Spinal cord (tissue), 10 donors: ENCODE measurements at places on chromosomes 5 and 9. TPM values are rescaled to one million over a fixed set of nuclear protein-coding genes. Genes with fewer than 3 reads are reported as not detected.

WNK2 gene
- 37.5 TPM for total RNA-seq

GRCh38 chr5:107447587-107447986 lies 223.2 kb downstream of the EFNA5 start:
- DNase-seq = no peak

DNA sequence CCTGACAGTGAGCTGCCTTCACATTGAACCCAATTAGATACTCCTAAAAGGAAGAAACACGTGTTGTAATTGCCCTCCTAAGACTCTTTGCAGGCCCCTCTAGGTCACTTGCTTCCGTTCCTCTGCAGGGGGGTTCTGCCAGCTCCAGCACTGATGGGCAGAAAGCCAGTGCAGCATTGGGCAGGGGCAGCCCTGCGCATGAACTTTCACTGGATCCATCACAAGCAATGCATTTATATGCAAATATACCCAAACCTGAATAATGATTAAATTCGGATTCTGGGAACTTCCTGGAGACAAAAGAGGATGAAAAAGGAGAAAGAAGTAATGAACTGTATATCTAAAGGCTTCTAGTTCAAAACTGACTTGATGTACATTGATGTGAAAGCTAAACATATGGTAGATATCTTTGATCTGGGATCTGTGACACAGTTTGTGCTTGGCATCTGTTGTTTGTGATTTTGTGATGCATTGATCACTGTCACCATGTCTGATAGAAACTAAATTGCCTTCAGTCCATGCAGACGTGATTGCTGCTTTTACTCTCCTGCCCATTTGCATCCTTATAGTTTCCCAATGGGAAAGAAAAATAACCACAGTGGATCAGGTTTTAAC lies 313.4 kb downstream of the DEPDC1B start:
- DNase-seq = no peak

NEURL1B gene
- 8.5 TPM for total RNA-seq

LMAN2 gene
- 152 TPM for total RNA-seq

GRCh38 chr5:133457439-133458355 lies 154.6 kb downstream of the FSTL4 start:
- DNase-seq = no peak

HRCT1 gene
- 1.6 TPM for total RNA-seq

- no peak for DNase-seq
Measured at GRCh38 chr5:120873083-120873482, 409.0 kb downstream of the PRR16 start.

MSANTD3 gene
- 30.5 TPM for total RNA-seq

SH3TC2 gene
- 14.5 TPM for total RNA-seq

GRCh38 chr5:53032188-53032587 lies 43.0 kb downstream of the ITGA2 start:
- DNase-seq = no peak

DNA sequence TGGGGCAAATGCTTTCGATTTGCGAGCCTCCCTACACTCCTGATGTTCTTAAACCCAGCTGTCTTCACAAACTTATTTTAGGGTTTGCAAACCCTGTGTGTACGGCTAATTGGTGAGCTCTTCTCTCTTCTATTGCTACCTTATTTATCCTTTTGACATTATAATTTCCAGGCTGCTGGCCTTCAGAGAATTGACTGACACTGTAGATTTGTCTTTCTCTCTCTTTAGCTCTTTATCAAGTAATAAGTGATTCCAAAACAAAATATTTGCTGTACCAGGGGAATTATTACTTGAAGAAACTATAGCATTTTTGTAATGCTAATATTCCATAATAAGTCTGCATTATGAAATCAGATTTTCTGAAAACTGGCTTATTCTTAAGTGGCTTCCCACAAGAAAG lies 92.5 kb downstream of the NPR3 start:
- DNase-seq = no peak

CNTLN gene
- 19.6 TPM for total RNA-seq

FOXI1 gene
- total RNA-seq = not detected

DNA sequence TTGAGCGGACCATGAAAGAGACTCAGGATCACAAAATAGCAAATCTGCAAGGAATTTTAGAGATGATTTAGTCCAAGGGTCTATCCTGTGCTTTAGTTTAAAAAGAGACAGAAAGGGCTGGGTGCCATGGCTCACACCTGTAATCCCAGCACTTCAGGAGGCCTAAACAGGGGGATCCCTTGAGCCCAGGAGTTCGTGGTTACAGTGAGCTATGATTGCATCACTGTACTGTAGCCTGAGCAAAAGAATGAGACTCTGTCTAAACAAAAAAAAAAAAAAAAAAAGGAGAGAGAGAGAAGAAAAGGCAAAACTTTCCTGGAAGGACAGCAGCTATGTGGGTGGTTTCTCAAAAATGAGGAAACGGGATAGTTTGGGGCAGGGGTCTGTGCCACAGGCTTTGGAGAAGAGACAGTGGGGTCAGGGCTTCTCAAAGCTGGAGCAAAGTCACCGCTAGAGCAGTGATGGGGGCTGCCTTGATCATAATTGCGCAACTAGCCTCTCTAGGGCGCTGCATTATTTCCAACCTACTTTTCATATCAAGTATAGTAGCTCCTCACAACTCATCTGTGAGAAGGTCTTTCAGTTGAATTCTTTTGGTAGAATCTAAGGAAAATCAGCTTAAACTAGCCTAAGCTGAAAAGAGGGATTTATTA lies 8.5 kb upstream of the ANKH start:
- DNase-seq = no peak
